ENCODE measurements at places on chromosomes 5 and 9.

DNA sequence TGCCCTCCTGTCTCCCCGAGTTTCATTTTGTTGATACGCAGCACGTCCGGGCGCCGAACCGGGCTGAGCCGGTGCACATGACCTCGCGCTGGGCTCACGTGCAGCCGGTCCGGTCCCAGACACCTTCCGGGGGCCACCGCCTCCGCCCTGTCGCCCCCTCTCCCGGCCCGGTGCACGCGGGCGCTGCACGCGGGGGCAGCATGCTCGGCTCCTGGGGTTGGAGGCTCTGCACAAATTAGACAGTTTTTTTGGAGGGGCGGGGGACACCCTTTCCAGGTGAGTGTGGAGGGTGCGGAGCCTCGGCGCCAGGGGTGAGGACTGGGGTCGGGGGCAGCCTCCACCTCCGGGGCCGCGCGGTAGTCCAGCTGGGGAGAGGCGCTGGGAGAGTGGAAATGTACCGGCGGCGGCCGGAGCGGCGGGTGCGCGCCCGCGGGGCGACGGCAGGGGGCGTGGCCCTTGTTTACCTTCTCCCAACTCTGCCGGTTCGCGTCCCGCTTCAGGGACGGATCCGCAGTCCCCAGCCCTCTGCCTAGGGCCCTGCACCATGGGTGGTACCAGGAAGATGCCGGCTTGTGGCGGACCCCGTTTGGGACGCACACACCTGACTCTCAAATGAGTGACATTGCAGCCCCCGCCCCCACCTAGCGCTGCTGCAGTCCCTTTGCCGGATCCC is 1.1 kb downstream of the JADE2 start:
- peak; percentile 84 for DNase-seq

GRCh38 chr5:139474890-139475791 is 4.3 kb downstream of the SMIM33 start:
- DNase-seq: no peak

DNA sequence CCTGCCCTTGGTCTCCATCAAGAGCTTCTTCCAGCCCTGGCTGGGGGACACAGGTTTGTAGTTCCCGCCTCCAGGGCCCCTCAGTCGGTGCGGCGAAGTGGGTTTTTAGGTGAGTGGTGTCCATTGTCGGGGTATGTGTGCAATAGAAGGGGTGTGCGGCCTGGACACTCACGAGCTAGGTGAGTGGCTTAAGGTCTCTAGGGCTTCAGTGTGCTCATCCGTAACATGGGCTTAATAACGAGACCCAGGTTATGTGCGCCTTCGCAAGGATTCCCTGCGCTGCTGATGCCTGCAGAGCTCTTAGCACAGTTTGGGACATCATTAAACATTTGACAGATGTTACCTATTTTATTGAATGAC is 656 bp downstream of the CEP78 start:
- no peak for DNase-seq

DNA sequence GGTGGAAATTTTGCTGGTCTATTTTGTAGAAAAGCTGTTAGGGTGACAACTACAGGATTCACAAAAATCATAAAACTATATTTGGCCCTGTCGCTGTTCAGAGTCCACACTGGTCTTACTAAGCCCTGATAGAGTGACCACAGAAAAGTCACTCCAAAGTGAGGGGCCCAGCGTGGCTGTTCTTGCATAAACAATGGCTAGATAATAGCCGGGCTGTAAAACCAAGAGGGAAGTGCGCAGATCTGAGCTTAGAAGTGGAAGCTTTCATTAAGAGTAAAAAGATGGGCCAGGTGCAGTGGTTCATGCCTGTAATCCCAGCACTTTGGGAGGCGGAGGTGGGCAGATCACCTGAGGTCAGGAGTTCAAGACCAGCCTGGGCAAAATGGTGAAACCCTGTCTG is 15.5 kb upstream of the CTSL start:
- no peak for DNase-seq

DNA sequence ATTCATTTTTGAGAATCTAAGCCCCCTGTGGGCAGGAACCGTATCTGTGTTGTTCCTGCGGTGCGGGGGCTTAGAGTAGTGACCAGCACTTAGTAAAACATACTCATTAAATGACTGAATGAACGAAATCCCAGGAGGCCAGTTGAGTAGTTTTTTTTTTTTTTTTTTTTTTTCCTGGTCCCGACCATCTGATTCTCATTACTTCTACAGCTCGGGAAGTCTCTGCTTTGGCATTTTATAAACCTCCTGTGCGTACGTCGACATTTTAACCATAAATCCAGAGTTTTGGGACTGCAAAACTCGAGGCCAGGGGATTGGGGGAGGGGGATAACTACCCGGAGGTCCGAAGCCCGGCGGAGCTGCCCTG is 31.5 kb upstream of the SPRY4 start:
- no peak for DNase-seq
